ENCODE measurements at places on chromosomes 11 and 22.

- DNase-seq = no peak
These were observed 54.4 kb downstream of the LINC01488 start for GRCh38 chr11:69535908-69536307.

GRCh38 chr22:28939394-28939793 lies 56.0 kb downstream of the ZNRF3 start:
- no peak for DNase-seq

DNA sequence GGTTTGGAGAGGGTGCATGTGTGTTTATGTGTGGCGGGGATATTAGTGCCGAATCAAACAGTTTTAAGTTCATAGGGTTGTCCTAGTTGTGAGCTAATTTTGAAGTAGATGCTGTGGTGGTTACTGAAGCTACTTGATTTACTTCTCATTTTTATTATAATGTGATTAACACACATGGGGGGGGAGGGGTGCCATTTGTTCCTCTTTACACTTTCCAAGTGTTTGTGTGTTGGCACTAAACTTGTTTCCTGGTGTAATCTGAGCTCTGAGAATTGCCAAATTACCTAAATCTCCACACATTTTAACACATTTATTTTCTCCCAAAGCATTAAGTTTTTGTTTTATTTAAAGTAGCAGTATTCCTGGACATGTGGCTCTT lies 60.1 kb downstream of the ZNRF3 start:
- DNase-seq = no peak

DNA sequence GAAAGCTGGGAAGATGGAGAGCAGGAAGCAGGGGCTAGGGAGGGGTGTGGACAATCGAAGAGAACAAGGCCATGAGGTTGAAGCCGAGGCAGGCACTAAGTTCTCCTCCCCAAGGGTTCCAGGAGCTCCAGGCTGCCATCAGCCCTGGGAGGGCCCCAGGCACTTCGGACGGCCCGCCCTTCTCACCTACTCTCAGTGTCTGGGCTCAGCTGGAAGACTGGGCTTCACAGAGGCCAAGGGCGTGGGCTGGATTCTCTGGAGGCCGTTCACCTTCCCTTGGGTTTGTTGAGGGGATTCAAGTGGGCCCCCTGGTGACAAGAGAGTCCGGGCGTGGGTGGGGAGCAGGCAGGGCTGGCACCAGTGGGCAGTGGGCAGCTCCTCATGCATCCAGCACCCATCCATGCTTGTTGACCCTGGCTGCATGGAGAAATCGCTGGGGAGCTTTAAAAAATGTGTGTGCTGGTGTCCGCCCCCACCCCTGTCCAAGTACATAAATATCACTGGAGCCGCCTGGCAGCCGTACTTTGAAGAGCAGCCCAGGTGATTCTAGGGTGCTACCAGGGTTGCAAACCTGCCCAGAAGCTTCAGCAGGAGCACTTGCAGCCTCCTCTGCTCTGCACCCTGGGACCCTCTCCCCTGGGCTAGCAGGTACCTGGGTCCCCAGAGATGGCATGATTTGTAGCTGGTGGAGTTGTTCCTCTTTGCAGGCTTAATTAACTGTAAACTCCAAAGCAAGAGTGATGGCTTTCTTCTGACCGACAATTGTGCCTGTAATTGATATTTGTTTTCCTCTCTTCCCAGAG lies 74.3 kb downstream of the RTL6 start:
- no peak for DNase-seq

GRCh38 chr11:127273593-127274327 lies 273.2 kb upstream of the KIRREL3 start:
- no peak for DNase-seq

GRCh38 chr11:5938603-5938965 lies 3.5 kb upstream of the OR56A3 start:
- no peak for DNase-seq

DNA sequence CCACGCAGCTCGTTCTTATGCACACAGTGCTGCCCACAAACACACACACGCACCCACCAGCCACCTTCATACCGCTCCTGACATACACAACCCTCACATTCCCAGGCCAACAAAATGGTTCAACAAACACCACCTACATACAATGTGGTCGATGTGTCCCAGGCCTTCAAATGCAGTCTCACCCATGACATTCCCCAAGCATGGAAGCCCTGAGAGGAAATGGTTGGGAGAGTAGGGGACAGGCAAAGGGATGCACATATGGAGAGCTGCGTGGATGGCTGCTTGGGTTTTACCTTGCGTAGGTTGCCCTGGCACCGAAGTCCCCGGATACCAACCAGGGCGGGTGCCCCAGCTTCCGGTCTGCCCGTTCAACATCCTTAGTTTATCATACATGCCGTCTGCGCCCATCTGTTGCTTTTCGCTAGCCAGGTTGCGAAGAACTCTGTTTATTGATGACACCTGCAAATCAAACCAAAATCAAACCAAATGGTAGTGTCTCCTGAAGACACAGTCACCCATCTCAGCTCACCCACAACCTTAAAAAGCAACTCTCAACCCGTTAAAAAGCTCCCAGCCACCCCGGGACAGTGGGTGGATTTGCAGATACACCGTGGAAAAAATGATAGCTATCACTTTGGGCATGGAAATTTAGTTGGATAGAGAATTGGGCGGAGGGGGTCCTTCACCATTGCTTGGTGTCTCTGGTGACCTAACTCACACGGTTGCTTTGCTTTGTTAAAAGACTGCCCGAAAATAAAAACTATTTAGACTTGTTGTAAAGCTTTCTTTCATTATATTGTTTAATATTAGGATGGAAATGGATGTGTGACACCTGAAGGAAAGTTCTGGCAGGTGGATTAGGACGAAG lies 10.5 kb downstream of the PAX6 start:
- DNase-seq = peak; percentile 20

GRCh38 chr11:17898782-17899181 lies 114.1 kb downstream of the SERGEF start:
- no peak for DNase-seq

GRCh38 chr11:13380731-13381130 lies 82.3 kb downstream of the BTBD10 start:
- no peak for DNase-seq

GRCh38 chr22:27538666-27539065 lies 262.9 kb downstream of the MN1 start:
- no peak for DNase-seq

GRCh38 chr22:28091486-28091885 lies 172.4 kb upstream of the PITPNB start:
- no peak for DNase-seq

GRCh38 chr22:19761725-19762567 lies 1.4 kb downstream of the TBX1 start:
- no peak for DNase-seq

- DNase-seq = no peak
These were observed 7.4 kb upstream of the RCE1 start for GRCh38 chr11:66835768-66836405.

DNA sequence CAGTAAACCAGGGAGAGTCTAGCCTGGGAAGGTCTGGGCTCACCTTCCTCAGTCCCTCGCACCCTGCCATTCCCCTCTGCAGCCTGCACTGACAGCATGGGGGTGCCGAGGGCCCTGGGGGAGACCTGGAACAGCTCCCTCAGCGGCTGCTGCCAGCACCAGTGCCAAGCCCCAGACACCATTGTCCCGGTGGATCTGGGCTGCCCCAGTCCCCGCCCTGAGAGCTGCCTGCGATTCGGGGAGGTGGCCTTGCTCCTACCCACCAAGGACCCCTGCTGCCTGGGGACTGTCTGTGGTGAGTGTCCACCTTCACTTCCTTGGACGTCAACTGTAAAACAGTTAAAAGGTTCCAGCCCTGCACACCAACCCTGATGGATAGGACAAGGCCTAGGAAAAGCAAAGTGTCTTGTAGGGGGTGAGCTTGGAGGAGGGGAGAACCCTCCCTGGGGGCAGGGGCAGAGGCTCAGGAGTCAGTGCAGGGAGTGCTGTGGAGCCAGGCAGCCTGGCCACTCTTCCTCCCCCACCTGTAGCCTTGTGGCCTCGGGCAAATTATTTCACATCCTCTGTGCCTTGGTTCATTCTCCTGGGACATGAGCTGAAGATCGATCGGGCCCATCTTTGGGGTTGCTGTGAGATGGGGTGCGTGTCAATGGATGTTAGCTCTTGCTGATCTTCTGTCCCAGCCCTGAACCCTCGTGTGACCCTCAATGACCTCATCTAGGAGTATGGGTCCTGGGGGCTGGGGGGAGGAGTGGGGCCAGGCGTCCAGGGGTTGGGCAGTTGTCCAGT lies 85.2 kb upstream of the MYOD1 start:
- peak; percentile 22 for DNase-seq

DNA sequence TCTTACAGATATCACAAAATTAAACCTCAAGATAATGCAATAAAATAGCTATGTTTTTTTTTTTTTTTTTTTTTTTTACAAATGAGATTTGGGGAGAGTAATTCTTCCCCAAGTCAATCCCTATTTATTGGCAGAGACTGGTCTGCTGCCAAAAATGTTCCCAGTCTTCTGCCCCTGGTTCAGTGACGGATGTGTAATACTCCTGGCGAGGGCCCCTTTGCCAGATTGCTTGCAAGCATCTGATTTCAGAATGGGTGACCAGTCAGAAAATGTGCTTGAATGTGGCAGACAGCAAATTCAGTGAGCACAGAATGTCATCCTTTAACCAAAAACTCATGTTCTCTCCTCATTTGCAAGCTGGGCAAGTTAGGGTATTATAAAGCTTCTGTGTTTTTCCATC lies 363.8 kb upstream of the MTNR1B start:
- DNase-seq = no peak

- DNase-seq = no peak
These were observed 1.7 kb downstream of the DRD4 start for GRCh38 chr11:638631-639331.

- no peak for DNase-seq
These were observed 38.1 kb upstream of the ST14 start for GRCh38 chr11:130121445-130121978.

GRCh38 chr22:20533879-20534265 lies 26.5 kb downstream of the MED15 start:
- DNase-seq = no peak

- DNase-seq = no peak
These were observed 3.9 kb upstream of the MUC5B start for GRCh38 chr11:1218788-1219445.

GRCh38 chr22:29359469-29359868 lies 28.9 kb downstream of the AP1B1 start:
- DNase-seq = no peak

DNA sequence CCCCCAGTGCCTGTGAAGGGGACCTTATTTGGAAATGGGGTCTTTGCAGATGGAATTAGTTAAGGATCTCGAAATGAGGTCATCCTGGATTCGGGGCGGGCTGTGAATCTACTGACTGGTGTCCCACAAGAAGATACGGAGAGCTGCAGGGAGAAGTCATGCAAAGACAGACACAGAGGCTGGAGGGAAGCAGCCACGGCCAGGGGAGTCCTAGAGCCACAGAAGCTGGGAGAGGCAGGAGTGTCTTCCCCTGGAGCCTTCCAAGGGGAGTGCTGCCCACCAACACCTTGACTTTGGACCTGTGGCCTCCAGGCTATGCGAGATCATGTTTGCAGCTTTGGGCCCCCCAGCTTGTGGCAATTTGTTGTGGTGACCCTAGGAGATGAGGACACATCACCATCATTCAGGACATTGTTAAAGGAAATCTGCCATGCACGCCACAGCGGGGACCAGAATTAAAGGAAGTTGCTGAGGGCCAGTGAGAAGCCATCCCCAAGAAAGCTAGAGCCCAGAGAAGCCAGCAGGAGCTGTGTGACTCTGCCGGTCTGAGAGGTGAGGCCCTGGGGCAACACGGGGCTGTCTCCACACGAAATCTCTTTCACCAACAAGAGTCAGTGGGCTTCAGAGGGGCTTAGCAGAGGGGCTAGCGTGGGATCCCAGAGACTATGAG lies 434.7 kb downstream of the BRD1 start:
- DNase-seq = no peak

- DNase-seq = peak; percentile 88
These were observed 17.5 kb downstream of the RELT start for GRCh38 chr11:73393479-73394415.

DNA sequence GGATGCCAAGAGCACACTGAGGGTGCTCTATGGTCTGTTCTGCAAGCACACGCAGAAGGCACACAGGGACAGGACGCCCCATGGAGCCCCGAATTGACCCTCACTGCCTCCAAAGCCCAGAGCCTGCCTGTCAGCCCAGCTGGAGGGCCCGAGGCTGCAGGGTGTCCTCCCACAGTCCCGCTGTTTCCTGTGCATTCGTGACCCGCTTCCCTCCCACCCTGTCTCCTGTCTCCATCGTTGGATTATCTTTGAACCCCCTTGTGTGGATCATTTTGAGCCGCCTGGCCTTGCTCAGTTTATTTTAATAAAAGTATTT lies 25.6 kb downstream of the PARVG start:
- DNase-seq = no peak

GRCh38 chr11:75879737-75880136 lies 64.7 kb downstream of the UVRAG start:
- no peak for DNase-seq

DNA sequence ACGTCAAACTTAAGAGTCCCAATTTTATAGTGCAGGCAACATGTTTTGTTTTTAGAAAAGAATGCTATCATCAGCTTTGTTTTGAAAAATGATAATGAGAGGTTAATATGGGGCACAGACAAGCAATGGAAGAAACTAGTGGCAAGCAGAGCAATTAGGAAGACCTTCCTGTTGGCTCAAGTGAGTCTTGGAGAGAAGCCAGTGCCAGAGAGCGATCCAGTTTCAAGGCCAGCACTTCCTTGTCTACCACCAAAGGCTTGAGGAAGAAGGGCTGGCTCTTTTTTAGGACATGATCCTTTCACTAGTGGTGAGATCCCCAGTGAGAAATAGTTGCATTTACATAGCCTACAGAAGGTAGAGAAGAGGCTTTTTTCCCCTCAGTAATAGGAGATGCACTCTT lies 1340.7 kb downstream of the LRRC4C start:
- DNase-seq = no peak

- DNase-seq = no peak
These were observed 19.3 kb upstream of the CSRP3 start for GRCh38 chr11:19220903-19221724.

GRCh38 chr11:101128571-101129202 lies 926 bp downstream of the PGR start:
- DNase-seq = peak; percentile 32

DNA sequence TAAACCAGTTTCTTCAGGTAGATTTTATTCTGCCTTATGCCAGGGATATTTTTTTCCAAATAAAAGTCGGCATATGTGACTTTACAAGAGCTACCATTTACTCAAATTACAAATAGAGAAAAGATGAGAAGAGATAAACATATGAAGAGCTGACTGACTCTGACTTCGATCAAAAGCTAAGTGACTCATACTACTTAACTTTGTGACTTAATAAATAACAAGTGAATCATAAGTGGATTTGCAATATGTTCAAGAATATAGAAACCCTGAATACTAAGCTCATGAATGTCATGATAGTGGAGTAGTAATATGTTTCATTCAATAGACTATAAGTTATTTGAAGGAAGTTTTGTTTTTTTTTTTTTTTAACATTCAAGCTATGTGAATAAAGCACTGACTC lies 130.5 kb upstream of the ANO3 start:
- DNase-seq = no peak
